ENCODE measurements at places on chromosomes 12 and 14.

GRCh38 chr14:61813096-61813606 is 50.9 kb downstream of the SNAPC1 start:
- no peak for DNase-seq

- DNase-seq = no peak
Observed at GRCh38 chr12:101298426-101298825, 18.5 kb downstream of the UTP20 start.

DNA sequence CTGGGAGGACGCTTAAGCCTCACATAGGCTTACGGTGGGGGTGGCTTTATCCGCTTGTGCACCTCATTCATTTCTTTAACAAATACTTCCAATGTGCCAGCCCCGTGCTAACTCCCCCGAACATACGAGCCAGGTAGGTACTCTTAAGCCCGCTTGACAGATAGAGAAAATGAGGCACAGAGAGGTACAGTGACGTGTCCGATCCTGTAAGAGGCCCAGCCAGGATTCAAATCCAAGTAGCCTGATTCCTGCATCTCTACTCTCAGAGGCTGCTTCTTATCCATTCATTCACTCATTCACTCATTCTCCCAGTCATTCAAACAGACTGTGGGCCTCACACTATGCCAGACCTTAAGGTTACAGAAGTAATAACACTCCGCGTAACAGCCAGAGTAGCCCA is 477 bp downstream of the OAS3 start:
- no peak for DNase-seq

- no peak for DNase-seq
Observed at GRCh38 chr14:55620981-55621380, 41.0 kb downstream of the KTN1 start.

GRCh38 chr14:27267876-27268275 is 670.0 kb upstream of the NOVA1 start:
- DNase-seq = no peak

- DNase-seq = no peak
Observed at GRCh38 chr12:87381742-87382141, 647.5 kb downstream of the C12orf50 start.

DNA sequence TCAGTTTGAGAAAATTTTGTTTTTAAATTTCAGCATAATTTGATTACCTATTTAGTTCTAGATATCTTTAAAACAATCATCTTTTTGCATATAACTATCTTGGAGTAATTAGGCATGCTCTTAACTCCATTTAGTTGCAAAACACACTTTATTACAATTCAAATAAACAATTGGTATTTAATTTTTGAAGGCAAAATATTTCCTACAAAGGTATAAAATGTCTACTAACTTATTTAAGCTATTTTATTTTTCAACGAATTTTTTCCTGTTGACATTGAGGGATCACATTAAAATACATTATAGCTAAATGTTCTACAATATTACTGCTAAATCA is 8.3 kb downstream of the FOXA1 start:
- DNase-seq = no peak

- DNase-seq = peak; percentile 21
Observed at GRCh38 chr12:64400041-64400440, 4.2 kb upstream of the XPOT start.

DNA sequence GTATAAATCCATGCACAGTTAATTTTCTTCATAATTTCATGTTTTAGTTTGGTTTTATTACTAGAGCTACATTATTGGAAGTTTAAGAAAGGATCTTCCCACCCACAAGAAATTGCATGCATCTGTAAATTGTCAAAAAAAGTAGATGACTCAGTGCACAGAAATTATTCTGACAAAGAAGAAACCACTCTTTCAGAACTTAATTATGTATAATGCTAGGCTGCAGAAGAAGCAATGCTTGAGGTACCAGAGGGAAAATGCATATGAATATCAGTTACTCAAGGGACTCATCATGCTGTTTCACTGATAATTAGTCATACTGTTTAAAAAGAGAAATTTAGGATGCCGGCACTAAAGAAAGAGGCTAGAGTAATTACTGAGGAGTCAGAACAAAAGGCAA is 147.0 kb downstream of the SLC16A7 start:
- DNase-seq = no peak

- no peak for DNase-seq
Observed at GRCh38 chr12:19869413-19869812, 430.1 kb downstream of the AEBP2 start.

DNA sequence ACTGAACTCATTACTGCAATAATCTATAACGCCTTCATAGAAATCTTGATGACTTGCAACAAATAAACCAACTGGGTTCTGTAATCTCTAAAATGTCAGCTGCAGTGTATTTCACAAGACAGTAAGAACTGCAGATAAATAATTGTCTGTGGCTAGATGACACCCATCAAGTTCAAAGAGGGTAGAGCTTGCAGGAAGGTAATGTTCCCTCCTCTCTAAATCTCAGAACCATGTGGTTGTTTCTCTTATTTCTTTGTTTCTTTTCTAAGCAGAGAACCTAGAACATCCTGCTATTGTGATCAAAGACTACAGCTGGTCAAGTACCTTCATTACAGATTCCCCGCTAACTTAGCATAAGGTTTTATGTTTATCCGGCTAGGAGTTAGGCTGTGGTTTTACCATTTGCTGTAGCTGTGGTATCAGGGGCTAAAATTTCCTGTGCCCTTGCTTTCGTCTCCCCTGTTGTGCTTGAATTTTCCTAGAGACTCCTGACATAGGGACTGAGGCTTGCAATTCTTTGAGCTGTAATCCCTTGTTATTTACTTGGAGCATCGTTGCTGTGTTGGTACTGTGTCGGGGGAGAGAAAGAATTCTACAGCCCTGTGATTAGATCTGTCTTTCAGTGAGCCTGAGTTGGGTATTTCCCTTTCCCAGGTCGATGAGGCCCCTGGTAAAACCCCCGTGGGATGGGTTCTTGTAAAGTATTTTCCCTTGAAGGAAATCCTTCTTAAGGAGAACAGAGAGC is 253.1 kb upstream of the BTG1 start:
- DNase-seq = no peak

DNA sequence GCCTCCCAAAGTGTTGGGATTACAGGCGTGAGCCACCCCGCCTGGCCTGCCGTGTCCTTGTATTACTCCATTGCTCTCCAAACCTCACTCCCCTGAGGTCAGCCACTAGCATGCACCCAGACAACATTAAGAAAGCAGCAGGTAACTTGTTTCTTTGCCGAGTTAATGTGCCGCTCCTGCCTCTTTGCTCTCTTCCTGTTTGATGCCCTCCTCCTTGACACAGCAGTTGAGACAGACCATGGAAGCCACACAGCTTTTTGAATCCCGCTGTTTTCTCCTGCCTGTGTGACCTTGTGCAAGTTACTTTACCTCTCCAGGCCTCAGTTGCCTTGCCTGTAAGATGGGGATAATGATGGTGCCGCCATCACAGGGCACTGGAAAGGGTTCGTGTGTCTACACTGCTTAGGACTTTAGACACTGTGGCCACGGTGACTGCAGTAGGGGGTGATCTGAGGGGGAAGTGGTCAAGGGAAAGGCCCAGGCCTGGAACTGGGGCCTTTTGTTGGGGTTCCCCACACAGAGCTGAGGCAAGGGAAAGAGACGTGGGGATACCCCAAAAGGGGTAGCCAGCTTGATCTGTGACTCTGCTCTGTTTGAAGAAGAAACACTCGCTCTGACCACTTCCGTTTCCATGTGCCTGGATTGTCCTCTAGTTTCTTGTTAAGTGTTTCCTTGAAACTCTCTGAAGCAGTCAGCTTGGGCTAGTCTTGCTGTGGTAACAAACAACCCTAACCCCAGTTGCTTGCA is 69.3 kb downstream of the RIN3 start:
- no peak for DNase-seq

- no peak for DNase-seq
Observed at GRCh38 chr14:21096438-21096837, 2.0 kb downstream of the ZNF219 start.

GRCh38 chr12:87439990-87440827 is 589.0 kb downstream of the C12orf50 start:
- DNase-seq = no peak

Data from midbrain (tissue), 1 donor.